CD4-positive, alpha-beta T cell treated with Interleukin-21 for 1 hour (primary cell): ENCODE measurements at places on chromosomes 7 and 10.

- DNase-seq: no peak
Measured at GRCh38 chr10:123500110-123500509, 166.0 kb upstream of the GPR26 start.

DNA sequence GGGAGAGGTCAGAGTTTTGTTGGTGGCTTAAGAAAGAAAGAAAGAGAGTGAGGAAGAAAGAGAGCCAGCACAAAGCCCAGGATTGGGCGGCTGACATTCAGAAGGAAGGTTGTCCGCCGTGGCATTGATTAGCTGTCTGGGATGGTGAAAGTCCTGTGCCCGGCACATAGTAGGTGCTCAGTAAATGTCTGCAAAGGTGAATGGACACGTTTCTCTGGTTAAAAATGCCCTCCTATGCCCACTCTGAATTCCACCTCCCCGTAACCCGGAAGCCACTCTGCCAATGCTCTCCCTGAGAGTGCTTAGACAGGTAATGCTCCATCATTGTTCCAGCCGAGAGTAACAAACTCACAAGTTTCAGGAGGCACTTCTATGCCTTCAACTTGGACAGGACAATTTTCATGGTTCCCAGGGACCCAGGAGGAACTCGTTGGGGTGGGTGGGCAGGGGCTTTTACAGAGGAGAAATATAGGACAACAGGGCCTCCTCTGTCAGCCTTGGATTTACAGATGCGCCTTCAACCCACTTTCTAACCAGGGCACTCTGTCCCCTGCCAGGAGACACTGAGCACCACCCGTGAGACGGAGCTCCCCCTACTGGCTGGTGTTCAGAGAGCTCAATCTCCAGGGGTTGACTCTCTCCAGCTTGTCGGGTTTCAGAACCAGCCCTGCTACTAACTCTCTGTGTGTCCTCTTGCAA lies 411.5 kb upstream of the ZMIZ1 start:
- peak; percentile 49 for DNase-seq

DNA sequence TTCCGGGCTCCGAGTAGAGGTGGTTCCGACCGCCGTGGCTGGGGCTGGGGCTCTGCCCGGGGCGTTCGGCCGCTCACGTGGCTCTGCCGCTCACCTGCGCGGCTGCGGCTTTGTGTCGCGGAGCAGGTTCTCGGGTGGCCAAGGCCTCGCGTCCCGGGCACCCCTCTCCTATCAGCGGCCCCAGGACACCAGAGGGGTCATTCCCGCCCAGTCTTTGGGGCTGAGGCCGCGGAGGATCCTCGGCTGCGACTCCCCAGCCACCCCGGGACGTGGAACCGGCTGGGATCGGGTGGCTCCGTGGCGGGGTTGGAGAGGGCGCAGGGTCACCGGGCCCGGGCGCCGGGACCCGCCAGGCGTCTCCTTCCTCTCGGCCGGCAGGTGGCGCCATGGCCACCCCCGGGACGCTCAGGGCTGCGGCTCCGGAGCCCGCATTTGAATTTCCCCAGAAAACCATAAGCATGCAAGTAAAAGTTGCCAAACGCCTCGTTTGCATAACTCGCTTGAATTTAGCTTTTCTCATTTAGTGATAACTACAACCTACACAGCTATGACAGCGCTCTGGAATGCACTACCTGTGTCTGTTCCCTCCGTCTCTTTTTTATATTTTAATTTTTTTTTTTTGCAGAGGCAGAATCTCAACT lies 1.2 kb downstream of the COL26A1 start:
- peak; percentile 65 for DNase-seq

DNA sequence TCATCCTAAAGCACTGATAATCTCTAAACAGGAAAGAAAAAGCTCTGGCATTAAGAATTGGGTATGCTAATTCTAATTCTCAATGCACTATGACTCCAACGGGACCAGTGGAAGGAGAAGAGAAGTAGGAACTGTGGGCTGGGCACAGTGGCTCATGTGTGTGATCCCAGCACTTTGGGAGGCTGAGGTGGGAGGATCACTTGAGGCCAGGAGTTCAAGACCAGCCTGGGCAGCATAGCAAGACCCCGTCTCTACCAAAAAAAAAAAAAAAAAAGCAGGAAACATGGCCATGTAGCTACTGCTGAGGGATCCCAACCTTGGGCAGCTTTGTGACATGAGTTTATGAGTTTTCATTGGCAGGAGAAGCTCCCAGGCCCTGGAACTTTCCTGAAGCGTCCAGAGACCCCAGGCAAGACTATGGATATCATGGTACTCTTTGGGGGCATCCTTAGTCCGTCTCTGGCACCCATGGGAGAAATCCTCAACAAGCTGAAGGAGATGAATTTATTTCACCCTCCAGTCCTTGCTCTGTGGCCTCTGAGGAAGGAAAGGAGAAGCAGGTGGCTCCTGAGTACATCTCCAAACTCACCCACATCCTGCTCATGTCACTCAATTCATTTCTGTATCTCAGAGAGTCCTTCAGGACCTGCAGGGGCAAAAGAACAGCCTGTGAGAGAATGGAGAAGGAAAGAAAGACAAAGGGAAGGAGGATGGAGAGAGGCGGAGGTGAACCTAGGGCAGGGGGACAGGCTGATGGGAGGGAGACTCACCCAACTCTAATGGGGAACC lies 99.5 kb downstream of the SPDYE5 start:
- DNase-seq: no peak

DNA sequence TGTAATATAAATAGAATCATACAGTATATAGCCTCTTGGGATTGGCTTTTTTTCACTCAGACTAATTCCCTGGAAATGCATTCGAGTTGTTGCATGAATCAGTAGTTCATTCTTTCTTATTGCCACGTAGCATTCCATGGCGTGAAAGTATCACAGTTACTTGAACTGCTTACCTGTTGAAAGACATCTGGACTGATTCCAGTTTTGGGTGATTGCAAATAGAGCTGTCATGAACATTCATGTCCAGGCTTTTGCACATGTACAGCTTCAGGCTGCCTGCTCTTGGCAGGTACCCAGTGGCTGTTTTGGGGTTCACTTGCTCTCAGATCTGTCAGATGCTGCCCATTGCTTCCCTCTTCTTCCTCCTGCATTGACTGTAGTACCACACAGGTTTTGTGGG lies 54.9 kb downstream of the LRGUK start:
- DNase-seq: no peak

DNA sequence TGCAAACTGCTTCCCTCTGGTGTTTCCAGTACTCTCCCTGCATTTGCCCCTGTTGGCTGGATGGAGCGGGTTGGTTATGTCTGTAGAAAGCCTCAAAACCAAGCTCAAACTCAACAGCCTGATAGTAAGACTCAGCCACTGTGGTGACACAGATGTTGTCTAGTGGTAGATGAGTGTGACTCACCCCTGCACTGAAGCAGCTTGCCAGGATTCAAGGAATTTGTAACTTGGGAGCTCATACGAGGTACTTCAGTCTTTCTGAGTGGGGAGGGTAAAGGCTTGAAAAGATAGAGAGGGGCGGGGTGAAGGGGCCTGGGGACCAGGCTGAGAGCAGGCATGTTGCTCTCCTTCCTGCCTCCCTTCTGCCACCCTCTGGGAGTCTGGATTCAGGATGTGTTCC lies 22.9 kb upstream of the AQP1 start:
- no peak for DNase-seq

GRCh38 chr10:106712988-106713387 lies 451.5 kb downstream of the SORCS1 start:
- DNase-seq: no peak

- DNase-seq: no peak
Measured at GRCh38 chr7:66615699-66616098, 13.0 kb upstream of the KCTD7 start.

- no peak for DNase-seq
Measured at GRCh38 chr10:125063256-125063925, 97.0 kb downstream of the CTBP2 start.

DNA sequence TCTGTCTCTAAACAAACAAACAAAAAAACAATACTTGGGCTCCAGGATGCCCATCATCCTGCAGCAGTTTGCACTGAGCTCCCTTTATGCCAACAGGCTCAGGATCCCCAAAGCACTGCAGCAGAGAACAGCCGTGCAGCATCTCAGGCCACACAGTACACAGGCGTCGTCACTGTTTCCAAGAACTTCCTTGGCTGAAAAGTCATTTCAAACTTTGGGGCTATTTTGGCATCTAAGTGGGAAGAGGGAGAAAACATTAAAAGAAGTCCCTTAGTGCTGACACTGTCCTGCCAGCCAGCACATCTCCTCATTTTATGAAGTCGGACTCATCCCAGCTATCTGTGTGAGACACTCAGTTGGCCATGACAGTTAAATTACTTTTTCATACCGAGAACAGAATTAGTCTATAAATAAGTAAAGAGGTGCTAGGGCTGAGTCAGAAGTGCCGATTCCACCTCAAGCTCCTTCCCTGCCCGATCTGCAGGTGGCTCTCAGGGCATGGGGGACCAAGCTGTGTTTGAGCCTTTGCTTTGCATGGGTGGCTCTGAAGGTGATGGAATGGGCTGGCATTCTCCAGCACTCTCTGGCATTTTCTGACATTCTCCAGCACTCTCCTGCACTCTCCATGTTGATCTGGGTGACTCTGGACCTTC lies 68.5 kb downstream of the PTPRN2 start:
- no peak for DNase-seq

DNA sequence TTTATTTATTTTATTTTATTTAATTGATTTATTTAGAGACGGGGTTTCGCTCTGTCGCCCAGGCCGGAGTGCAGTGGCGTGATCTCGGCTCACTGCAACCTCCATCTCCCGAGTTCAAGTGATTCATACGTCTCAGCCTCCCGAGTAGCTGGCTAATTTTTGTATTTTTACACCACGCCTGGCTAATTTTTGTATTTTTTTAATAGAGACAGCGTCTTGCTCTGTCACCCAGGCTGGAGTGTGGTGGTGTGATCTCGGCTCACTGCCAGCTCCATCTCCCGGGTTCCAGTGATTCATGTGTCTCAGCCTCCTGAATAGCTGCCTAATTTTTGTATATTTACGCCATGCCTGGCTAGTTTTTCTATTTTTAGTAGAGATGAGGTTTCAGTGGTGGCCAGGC lies 34.2 kb downstream of the AP5Z1 start:
- no peak for DNase-seq
